ENCODE measurements at places on chromosomes 16 and 17.

- peak; percentile 94 for DNase-seq
Measured at GRCh38 chr17:36149296-36149820, 27.1 kb downstream of the TBC1D3B start.

DNA sequence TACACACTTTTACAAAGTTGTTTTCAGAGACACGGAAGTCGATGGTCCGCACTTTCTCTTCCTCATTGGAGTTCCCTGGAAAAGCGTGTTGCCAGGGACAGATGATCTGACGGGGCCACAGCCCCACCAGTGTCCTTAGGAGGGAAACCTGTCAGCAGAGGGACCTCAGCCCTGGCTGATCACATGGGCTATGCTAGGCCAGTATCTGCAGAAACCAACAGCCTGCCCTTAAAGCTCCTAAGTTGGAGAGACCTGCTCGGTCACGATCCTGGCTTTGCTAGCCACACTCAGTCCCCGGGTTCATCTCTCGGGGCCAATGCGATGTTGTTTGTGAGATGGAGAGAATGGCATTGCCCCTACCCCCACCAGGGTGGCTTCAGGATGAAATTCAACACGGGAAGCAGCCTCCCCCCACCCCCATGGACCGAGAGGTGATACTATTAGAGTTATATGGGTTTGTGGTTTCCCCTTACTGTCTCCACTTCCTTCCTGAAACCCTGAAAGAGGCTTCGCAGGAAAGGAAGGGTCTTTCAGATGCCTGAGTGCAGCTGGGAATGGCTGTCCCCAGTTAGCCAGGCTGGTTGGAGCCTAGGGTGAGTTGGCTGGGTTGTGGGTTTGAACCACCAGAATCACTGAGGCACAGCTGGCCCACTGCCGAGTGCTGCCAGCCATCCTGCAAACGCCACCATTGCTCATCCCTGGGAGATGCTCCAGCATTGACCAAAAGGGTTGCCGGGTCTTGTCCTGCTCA, 16.6 kb downstream of the RMI2 start:
- DNase-seq, result no peak

DNA sequence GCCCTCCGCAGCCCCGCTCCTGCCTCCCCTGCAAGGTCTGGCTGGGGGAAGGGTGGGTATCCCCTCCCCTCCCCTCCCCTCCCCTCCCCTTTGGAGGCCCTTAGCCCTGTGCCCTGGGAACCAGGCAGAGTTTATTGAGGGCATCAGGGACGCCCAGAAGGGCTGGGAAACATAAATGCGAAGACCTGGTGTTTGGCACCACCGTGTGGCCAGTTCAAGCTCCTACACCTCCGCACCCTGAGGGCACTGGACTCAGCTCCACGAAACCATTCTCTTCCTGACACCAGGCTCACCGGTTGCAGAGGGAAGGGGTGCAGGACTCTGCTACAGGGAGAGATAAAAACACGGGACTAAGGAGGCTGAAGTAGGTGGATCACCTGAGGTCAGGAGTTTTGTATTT, 1.0 kb upstream of the AIPL1 start:
- peak; percentile 24 for DNase-seq

- DNase-seq, result no peak
Measured at GRCh38 chr17:78196716-78197115, 9.6 kb downstream of the AFMID start.

DNA sequence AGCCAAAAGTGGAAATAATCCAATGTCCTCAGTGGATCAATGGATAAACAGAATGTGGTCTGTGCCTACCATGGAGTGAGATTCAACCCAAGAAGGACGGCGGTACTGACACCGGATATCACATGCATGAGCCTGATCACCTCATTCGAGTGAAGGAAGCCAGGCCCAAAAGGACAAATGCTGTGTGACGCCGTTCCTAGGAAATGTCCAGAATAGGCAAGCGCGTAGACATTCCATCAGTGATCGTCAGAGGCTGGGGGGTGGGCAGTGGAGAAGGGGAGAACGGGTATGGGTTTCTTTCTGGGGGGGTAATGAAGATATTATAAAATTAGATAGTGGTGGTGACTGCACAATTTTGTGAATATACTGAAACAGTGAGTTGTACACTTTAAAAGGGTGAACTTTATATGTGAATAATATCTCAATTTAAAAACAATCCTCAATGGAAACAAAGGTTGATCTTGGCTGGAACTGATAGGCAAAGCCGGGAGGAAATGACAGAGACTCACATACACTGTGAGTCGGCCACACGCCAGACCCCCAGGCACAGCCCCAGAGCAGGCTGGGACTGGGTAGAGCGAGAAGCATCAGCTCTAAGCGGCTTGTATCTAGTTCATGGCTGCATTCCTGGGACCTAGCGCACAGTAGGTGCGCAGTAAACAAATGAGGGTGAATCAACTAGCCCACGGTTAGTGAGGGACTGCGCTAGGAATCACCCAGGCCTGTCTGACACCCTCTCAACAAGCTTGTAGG, 3.5 kb downstream of the DBNDD1 start:
- DNase-seq, result no peak

GRCh38 chr16:24729951-24730815, 732 bp downstream of the TNRC6A start:
- DNase-seq, result no peak

- DNase-seq, result no peak
Measured at GRCh38 chr17:33033176-33033575, 41.5 kb downstream of the SPACA3 start.

- no peak for DNase-seq
Measured at GRCh38 chr16:19841184-19841583, 43.5 kb downstream of the GPRC5B start.

Data from astrocyte of the cerebellum (primary cell).